ELR (cell line): ENCODE measurements at places on chromosomes 2 and 18.
A peak's percentile ranks its signal among the peaks of the same experiment; 100 is the strongest.

DNA sequence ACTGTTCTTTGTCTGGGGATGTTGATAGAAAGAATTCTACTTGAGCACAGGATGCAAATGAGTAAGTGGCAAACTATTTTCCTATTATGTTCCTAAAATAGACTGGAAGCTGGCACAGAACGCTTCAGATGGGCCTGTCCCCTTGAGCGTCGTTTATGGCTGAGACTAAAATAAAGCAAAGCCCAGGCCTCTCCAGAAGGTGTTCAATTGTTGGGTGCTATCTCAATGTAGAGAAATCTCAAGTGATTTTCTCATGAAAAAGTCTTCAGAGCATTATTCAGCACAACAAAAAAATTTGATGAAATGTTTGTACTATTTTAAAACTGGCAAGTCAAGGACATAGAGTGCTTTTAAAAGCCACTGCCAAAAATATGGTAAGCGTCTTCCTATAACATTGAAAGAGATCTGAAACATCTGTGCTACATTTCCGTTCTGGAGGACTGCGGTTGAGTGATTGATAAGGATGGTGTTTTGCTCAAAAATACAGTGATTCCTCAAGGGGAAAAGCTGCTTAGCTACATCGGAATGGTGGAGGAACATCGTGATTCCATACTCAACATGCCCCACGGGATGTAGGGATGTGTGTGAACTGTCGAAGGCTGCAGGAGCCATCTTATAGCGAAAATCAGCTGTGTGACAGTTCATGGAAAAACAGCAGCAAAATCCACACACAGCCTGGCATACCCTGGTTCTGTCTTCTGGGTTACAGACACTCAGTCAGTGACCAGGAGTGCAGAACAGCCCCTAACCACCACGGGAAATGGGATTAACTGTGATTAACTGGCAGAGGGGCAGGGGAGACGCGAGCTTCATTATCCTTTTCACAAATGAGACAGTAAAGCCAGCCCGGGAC lies 10.4 kb upstream of the LRRFIP1 start:
- DNase-seq: peak; percentile 61

- DNase-seq: no peak
These were observed 22.4 kb upstream of the SSB start for GRCh38 chr2:169776252-169776761.

GRCh38 chr2:141598982-141599381 lies 531.8 kb downstream of the LRP1B start:
- no peak for DNase-seq

DNA sequence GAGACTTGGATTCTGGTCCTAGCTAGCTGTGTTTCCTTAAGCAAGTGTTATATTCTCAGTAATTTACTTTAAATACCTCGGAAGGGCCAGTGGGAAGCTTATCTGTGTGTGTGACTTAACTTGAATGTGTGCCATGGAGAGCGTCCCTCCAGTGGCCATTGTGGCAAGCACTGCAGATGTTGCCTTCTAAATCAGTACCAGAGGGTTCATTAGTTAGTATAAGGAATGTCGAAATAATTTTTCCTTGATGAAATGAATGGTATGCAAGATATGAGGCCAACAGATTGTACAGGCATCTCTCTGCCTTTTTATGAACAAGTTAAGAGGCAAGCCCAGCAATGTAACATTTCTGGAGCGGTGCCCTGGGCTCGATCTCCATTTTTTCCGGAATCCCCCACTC lies 52.0 kb downstream of the FBXO36 start:
- peak; percentile 21 for DNase-seq

GRCh38 chr2:144230448-144231085 lies 289.4 kb downstream of the ZEB2 start:
- peak; percentile 43 for DNase-seq

DNA sequence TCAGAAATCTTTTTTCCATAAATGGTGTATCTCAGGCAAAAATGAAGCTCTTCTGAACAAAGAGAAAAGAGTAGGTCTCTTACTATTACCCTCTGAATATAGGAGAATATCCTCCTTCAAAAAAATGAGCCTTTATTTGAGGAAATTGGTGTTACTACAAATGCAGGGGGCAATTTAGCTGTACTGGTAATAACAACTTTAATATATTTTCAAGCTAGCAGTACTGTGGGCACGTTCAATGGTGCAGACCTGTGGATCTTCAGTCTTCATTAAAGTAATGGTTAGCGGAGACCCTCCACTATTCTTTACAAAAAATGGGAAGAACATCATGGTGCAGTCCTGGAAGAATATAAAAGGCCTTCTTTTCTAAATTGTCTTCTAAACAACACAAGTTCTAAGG lies 661.3 kb downstream of the TMEM182 start:
- no peak for DNase-seq

GRCh38 chr2:167293943-167294775 lies 405.9 kb downstream of the XIRP2 start:
- DNase-seq: peak; percentile 37
